Right renal pelvis (tissue), 4 donors: ENCODE measurements at places on chromosomes 5 and 9.

- DNase-seq = no peak
Observed at GRCh38 chr9:133133681-133134387, 12.8 kb upstream of the RALGDS start.

- DNase-seq = no peak
Observed at GRCh38 chr9:14585730-14586473, 107.3 kb downstream of the ZDHHC21 start.

DNA sequence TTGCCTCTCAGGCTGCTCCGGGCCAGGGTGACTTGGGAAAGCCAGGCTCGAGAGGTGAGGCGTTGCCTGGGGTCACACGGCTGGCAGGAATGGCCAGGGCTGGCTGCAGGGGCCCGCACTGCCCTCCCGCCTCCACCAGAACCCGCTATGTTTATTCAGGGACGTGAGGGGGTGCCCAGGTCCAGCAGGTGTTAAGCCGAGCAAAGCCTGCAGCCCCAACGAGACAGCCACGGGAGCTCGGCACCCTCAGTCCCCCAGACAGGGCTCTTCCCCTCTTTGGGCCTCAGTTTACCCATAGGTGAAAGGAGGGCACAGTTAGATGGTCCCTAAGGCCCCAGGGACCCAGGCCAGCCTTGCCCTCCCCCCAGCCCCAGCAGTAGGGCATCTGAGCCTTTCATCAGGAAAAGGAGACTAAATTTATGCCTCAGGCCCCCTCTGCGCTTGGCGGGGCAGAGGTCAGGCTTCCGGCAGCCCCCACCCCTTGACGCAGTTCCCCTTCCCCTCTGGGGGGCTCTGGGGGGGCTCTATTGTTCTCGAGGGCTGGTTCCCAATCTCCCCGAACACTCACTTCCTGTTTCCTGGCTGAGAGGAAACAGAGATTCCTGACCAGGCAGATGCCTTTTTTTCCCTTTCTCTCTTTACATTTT, 7.1 kb upstream of the EGFL7 start:
- DNase-seq = no peak

DNA sequence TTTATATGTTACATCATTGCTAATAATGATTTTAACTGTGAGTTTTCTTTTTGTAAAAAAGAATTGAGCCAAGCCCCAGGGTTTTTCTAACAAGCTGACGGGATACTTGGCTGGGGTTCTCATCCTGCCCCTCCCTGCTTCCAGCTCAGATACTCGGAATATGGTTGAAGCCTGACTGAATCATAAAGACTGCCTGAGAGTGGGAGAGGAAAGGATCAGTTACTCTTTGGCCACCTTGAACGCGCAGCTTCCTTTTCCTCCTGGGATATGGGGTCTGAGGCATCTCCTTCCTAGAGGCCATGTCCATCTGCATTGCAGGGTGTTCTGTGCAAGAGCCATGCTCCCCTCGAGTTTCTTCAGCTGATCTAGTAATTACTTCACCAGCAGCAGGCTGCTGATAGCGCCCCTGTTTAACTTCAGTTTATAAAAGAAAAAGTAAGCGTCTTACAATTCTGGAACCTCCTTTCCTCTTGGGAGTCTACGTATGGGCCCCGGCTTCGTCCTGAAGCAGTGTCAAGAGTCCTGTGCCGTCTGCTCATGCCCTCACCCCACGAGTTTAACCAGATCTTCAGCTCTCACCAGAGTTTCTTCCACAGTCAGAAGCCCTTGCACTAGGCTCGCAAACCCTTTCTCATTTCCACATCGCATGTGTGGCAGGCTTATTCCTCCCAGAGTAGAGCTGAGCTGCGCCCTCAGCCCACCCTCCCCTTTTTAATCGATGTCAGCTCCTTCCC, 130.0 kb downstream of the MVB12B start:
- DNase-seq = no peak

DNA sequence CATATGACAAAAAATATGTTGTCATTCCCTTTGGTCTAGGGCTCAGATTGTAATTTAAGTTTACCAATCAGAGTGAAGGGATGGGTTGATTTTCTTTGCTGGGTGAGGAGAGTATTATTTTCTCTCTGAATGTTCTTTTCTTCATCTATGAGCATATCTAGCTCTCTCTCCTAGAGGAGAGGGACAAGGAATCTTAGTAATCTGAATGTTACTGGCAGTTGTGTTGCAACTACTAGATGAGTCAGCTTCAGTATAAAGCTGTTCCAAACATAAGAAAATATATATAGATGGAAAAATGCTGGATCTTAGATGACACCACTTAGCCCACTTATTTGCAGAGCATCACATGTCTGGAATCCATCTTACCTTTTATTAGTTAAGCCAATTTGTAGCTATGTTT, 259.3 kb downstream of the TUSC1 start:
- no peak for DNase-seq

GRCh38 chr5:96079075-96079474, 117.4 kb upstream of the ELL2 start:
- no peak for DNase-seq

GRCh38 chr9:133713960-133714495, 24.1 kb downstream of the SARDH start:
- DNase-seq = no peak
